ENCODE measurements at places on chromosomes 6 and 20. TPM values are rescaled to one million over a fixed set of nuclear protein-coding genes. Genes with fewer than 3 reads are reported as not detected.

The TRIM10 gene
- 0.08 TPM for polyA plus RNA-seq

The MCCD1 gene
- polyA plus RNA-seq: not detected

The KIF6 gene
- 0.53 TPM for polyA plus RNA-seq

The PLA2G7 gene
- 1.3 TPM for polyA plus RNA-seq

The SIRPB1 gene
- 0.28 TPM for polyA plus RNA-seq

The TRIM15 gene
- polyA plus RNA-seq: 0.18 TPM

The VNN1 gene
- not detected for polyA plus RNA-seq

The CST5 gene
- polyA plus RNA-seq: not detected

The LY6G5C gene
- 2.1 TPM for polyA plus RNA-seq

The IPCEF1 gene
- polyA plus RNA-seq: 0.41 TPM

The FBXO9 gene
- 41.3 TPM for polyA plus RNA-seq

The PTPRT gene
- 0.33 TPM for polyA plus RNA-seq

The TCEA2 gene
- 66.0 TPM for polyA plus RNA-seq

The MICB gene
- polyA plus RNA-seq: 25.3 TPM

The PLCB4 gene
- polyA plus RNA-seq: 3.2 TPM

The SLC32A1 gene
- 0.09 TPM for polyA plus RNA-seq

The ELOVL2 gene
- 0.24 TPM for polyA plus RNA-seq

The DYNLRB1 gene
- polyA plus RNA-seq: 206 TPM

The C6orf52 gene
- polyA plus RNA-seq: 3.1 TPM

The LGSN gene
- polyA plus RNA-seq: 0.03 TPM

The WFDC5 gene
- not detected for polyA plus RNA-seq

The VARS1 gene
- 99.3 TPM for polyA plus RNA-seq

The PTK6 gene
- 0.12 TPM for polyA plus RNA-seq

The VGLL2 gene
- polyA plus RNA-seq: not detected

The CST1 gene
- 2.3 TPM for polyA plus RNA-seq

The PPP1R14C gene
- 0.30 TPM for polyA plus RNA-seq

The SPTLC3 gene
- polyA plus RNA-seq: 0.23 TPM

The FAM209B gene
- not detected for polyA plus RNA-seq

The ACSS1 gene
- 3.4 TPM for polyA plus RNA-seq
